ENCODE measurements at places on chromosomes 6 and 20. TPM values are rescaled to one million over a fixed set of nuclear protein-coding genes. Genes with fewer than 3 reads are reported as not detected.
A peak's percentile ranks its signal among the peaks of the same experiment; 100 is the strongest.

- H3K36me3 ChIP-seq: no peaks in the 10 kb centered on the region
- no peak overlapping the region for H3K4me3 ChIP-seq
- no peak for DNase-seq
- H3K4me1 ChIP-seq: no peaks in the 10 kb centered on the region
These were observed 20.4 kb upstream of the BPIFB1 start for GRCh38 chr20:33262658-33263065.

DNA sequence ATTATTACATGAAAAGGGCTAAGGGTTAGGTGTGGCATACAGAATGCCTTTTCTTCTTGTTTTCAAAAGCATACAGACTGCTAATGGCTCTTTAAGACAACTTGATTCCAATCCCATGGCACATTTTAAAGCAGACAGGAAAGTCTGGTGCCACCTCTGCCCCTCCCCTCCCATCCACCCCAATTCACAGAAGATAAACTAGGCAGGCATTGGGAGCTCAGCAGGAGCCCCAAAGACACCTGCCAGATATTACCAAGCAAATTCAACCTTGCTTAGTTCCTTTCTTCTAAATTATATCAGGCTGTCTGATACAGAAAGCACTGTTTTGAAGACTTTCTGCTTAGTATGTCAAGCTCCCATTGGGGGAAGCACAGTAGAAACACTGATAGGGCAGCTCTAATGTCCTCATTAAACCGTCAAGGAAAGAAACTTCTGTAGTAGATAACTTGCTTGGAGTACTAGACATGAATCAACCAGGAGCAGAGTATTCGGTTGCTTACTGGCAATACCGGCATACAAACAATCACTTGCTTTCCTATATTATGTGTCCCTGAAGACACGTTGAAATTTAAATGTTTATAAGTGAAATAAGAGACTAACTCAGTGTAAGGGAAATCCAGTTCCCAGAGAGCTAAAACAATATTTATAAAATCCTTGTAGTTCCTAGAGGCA is 13.0 kb downstream of the SESN1 start:
- no peak for DNase-seq
- H3K4me3 ChIP-seq: no peak overlapping the region
- no peak overlapping the region for H3K27ac ChIP-seq
- peaks cover 3% of the 10 kb centered on the region for H3K4me1 ChIP-seq
- H3K27me3 ChIP-seq: no peaks in the 10 kb centered on the region

- DNase-seq: no peak
- H3K4me1 ChIP-seq: peaks cover 4% of the 10 kb centered on the region
- no peaks in the 10 kb centered on the region for H3K27me3 ChIP-seq
- no peak overlapping the region for H3K4me3 ChIP-seq
These were observed 41.6 kb downstream of the FAM209B start for GRCh38 chr20:56574531-56575142.

DNA sequence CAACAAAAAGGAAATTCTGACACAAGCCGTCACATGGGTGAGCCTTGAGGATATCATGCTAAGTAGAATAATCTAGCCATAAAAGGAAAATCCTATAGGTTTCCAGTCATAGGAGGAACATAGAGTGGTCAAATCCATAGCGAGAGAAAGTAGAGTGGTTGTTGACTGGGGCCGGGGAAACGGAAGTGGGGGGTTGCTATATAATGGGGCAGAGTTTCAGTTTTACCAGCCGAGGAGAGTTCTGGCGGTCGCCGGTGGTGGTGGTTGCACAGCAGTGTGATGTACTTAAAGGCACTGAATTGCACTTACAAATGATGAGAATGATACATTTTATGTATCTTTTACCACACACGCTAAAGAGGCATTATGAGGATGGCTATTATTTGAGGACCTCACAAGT is 4.9 kb downstream of the GPR31 start:
- H3K36me3 ChIP-seq: no peaks in the 10 kb centered on the region
- H3K4me3 ChIP-seq: no peak overlapping the region
- H3K27ac ChIP-seq: no peak overlapping the region
- no peaks in the 10 kb centered on the region for H3K4me1 ChIP-seq

The SLC12A5 gene
- not detected for total RNA-seq

The C2 gene
- 11.4 TPM for total RNA-seq

DNA sequence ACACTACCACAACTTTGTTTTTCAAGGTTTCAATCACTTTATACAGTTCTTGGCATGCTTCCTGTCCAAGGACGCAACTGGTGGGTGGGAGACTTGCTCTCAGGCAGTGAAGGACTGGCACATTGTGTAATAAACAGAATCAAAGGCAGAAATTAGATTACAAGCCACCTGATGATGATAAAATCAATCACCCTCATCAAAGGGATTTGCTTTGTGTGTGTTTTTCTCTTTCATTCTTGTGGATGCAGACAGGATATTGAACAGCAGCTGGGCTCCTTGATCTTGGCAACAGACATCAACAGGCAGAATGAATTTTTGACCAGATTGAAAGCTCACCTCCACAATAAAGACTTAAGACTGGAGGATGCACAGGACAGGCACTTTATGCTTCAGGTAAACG is 71.4 kb downstream of the MTFR2 start:
- no peaks in the 10 kb centered on the region for H3K27me3 ChIP-seq
- DNase-seq: no peak
- peaks cover 8% of the 10 kb centered on the region for H3K4me1 ChIP-seq
- no peak overlapping the region for H3K4me3 ChIP-seq

GRCh38 chr20:25336561-25337422 is 53.8 kb downstream of the ABHD12 start:
- DNase-seq: no peak
- no peaks in the 10 kb centered on the region for H3K27me3 ChIP-seq
- peak overlapping the region; percentile 48 for H3K27ac ChIP-seq
- no peak overlapping the region for H3K4me3 ChIP-seq
- H3K4me1 ChIP-seq: no peaks in the 10 kb centered on the region

DNA sequence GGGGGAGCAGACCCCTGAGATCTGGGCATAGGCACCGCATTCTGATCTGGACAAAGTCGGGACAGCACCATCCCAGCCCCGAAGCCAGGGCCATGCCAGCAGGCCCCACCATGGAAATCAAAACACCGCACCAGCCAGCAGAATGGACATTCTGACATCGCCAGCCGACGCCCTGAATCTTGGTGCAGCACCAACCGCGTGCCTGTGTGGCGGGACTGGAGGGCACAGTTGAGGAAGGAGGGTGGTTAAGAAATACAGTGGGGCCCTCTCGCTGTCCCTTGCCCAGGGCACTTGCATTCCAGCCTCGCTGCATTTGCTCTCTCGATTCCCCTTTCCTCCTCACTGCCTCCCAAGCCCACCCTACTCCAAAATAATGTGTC is 2.0 kb downstream of the NNAT start:
- DNase-seq: no peak
- no peaks in the 10 kb centered on the region for H3K27me3 ChIP-seq
- peak overlapping the region; percentile 37 for H3K4me3 ChIP-seq
- peak overlapping the region; percentile 44 for H3K27ac ChIP-seq

The MAS1 gene
- not detected for total RNA-seq

DNA sequence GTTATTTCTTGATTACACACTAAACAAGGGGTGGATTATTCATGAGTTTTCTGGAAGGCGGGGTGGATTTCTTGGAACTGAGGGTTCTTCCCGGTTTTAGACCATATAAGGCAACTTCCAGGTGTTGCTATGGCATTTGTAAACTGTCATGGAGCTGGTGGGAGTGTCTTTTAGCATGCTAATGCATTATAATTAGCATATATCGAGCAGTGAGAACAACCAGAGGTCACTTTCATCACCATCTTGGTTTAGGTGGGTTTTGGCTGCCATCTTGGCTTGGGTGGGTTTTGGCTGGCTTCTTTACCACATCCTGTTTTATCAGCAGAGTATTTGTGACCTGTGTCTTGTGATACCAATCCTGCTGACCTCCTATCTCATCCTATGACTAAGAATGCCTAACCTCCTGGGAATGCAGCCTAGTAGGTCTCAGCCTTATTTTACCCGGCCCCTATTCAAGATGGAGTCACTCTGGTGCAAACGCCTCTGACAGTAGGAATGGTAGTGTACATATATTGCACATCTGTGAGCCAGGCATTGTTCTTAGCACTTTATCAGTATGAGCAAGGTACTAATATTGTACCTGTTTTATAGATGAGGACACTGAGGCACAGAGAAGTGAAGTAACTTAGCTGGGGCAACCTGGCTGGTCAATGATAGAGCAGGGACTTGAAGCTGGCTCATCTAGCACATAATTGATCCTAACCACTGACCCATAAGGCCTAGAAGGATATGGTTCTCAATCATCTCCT is 203.7 kb downstream of the NFATC2 start:
- no peaks in the 10 kb centered on the region for H3K36me3 ChIP-seq
- no peaks in the 10 kb centered on the region for H3K27me3 ChIP-seq
- H3K27ac ChIP-seq: no peak overlapping the region
- H3K4me3 ChIP-seq: no peak overlapping the region
- no peak for DNase-seq

- H3K36me3 ChIP-seq: no peaks in the 10 kb centered on the region
- no peak for DNase-seq
- no peak overlapping the region for H3K4me3 ChIP-seq
- H3K4me1 ChIP-seq: no peaks in the 10 kb centered on the region
- no peak overlapping the region for H3K27ac ChIP-seq
These were observed 159.8 kb upstream of the HCRTR2 start for GRCh38 chr6:55014321-55015088.

- H3K27me3 ChIP-seq: no peaks in the 10 kb centered on the region
- peaks cover 8% of the 10 kb centered on the region for H3K4me1 ChIP-seq
- DNase-seq: no peak
- H3K4me3 ChIP-seq: no peak overlapping the region
These were observed 22.2 kb downstream of the XRN2 start for GRCh38 chr20:21325296-21325695.

GRCh38 chr6:56946368-56946767 is 8.5 kb upstream of the BEND6 start:
- no peak overlapping the region for H3K4me3 ChIP-seq
- H3K36me3 ChIP-seq: no peaks in the 10 kb centered on the region
- peaks cover 4% of the 10 kb centered on the region for H3K4me1 ChIP-seq

- H3K36me3 ChIP-seq: no peaks in the 10 kb centered on the region
- no peak overlapping the region for H3K27ac ChIP-seq
- DNase-seq: no peak
These were observed 862.6 kb upstream of the MAN1A1 start for GRCh38 chr6:120211955-120212792.

The HEY2 gene
- total RNA-seq: 1.3 TPM

The PKIB gene
- total RNA-seq: 1.9 TPM

DNA sequence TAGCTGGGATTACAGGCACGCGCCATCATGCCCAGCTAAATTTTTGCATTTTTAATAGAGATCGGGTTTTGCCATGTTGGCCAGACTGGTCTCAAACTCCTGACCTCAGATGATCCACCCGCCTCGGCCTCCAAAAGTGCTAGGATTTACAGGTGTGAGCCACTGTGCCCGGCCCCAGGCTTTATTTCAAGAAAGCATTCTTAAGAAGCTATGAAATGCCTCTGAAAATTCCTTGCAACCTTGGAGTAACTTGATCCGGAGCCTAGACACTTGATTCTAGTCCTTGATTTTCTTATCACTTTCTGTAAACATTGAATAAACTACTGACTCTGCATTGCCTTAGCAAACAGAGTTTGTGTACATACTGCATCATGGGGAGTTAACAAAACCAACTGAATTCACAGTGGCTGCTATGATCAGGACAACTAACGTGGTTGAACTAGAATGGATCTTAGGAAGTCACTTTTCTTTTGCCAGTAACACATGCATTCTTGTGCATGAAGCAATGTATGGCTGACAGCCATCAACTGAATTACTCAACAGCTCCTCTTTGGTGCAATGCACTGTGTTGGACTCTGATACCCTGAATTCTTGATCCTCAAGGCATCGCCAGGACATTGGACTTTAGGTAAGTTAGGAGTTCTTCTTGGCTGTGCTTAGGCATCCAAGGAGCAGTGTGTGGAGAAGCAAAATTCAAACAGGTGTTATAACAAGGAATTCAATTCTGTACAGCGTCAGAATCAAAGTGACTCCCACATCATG is 102.8 kb upstream of the TMEM170B start:
- no peak overlapping the region for H3K4me3 ChIP-seq
- no peaks in the 10 kb centered on the region for H3K36me3 ChIP-seq
- no peak for DNase-seq

The PPIL6 gene
- 3.6 TPM for total RNA-seq

- no peak for DNase-seq
- no peaks in the 10 kb centered on the region for H3K4me1 ChIP-seq
- no peaks in the 10 kb centered on the region for H3K36me3 ChIP-seq
- no peaks in the 10 kb centered on the region for H3K27me3 ChIP-seq
- H3K4me3 ChIP-seq: no peak overlapping the region
These were observed 484.0 kb upstream of the SOX4 start for GRCh38 chr6:21109391-21110178.

DNA sequence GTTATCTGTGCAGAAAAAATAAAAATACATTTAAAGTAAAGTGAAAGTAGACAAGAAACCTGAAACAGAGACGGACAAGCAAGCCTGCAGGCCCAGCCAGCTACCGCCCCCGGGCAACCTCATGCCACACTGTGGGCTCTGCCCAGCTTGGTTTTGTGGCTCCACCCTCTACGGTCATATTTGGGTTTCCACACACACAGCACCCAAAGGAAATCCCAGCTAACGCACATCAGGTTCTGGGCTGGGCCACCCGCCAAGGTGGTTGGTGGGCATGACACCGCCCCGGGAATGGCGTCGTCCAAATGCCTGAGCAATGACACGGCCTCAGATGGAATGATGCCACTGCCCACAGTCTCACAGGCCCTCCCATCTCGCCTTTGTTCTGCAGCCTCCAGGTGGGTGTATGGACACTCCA is 22.9 kb downstream of the FAM110A start:
- no peak overlapping the region for H3K4me3 ChIP-seq
- H3K36me3 ChIP-seq: no peaks in the 10 kb centered on the region
- no peaks in the 10 kb centered on the region for H3K27me3 ChIP-seq
- no peak for DNase-seq
- peaks cover 50% of the 10 kb centered on the region for H3K4me1 ChIP-seq

The LRRC73 gene
- total RNA-seq: 0.83 TPM

- H3K27me3 ChIP-seq: peaks cover 12% of the 10 kb centered on the region
- H3K27ac ChIP-seq: no peak overlapping the region
- H3K36me3 ChIP-seq: no peaks in the 10 kb centered on the region
- H3K4me3 ChIP-seq: no peak overlapping the region
- no peaks in the 10 kb centered on the region for H3K4me1 ChIP-seq
These were observed 20.9 kb upstream of the KCNK16 start for GRCh38 chr6:39343396-39343870.

GRCh38 chr6:133085896-133086295 is 155.3 kb upstream of the EYA4 start:
- no peak overlapping the region for H3K4me3 ChIP-seq
- no peaks in the 10 kb centered on the region for H3K27me3 ChIP-seq
- H3K27ac ChIP-seq: no peak overlapping the region
- DNase-seq: no peak

GRCh38 chr6:13624871-13625288 is 9.7 kb downstream of the NOL7 start:
- no peaks in the 10 kb centered on the region for H3K4me1 ChIP-seq
- H3K4me3 ChIP-seq: no peak overlapping the region
- no peak for DNase-seq
- no peak overlapping the region for H3K27ac ChIP-seq
- H3K36me3 ChIP-seq: peaks cover 99% of the 10 kb centered on the region

The VEGFA gene
- total RNA-seq: 59.5 TPM

The TBXT gene
- total RNA-seq: not detected

GRCh38 chr6:131136021-131136786 is 937 bp downstream of the AKAP7 start:
- H3K27ac ChIP-seq: peak overlapping the region; percentile 90
- H3K4me1 ChIP-seq: peaks cover 5% of the 10 kb centered on the region
- H3K4me3 ChIP-seq: peak overlapping the region; percentile 74
- no peak for DNase-seq
- no peaks in the 10 kb centered on the region for H3K36me3 ChIP-seq

The THBD gene
- 93.4 TPM for total RNA-seq

- peaks cover 97% of the 10 kb centered on the region for H3K36me3 ChIP-seq
- no peak for DNase-seq
- no peak overlapping the region for H3K27ac ChIP-seq
- H3K4me1 ChIP-seq: no peaks in the 10 kb centered on the region
These were observed 20.0 kb downstream of the BRPF3 start for GRCh38 chr6:36216559-36216958.

All from esophagus squamous epithelium (tissue), 5 donors.